ENCODE measurements at places on chromosomes 16 and 17.

- no peak for DNase-seq
These were observed 1.5 kb downstream of the CNP start for GRCh38 chr17:41967921-41968578.

DNA sequence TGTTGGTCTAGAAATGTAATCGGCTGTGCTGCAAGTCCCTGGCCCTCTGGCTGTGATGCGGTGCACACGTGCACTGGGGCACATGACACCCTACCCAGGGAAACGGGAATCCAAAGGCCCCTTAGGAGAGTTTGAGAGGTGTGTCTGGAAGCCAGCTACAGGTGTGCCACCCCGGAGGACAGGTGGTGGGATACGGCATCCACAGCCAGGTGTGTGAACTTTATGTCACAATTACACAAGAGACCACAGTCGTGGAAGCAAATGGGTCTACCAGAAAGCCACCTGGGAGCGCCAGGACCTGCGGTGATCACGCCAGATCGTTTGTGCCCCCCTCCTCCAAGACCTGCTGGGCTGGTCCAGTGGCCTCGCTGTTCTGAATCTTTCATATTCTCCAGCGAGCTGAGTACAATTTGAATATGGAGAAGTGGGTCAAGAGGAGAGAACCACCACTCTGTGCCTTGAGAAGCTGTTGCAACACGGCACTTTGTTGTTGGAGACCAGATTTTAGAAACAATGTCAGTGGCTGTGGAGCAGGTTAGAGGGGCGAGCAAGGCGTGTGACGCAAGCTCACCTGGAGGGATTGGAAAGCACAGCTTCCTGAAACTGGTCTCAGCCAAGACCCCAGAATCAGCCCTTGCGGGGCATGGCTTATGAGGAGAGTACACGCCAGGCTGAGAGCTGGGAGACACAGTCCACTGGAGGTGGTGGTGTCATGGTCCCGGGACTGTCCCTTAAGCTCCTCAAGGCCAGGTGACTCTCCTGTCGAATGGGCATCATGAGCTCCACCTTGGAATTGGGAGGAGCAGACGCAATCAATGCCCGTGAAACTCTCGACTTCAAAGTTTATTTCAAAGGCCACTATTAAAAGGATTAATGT is 37.4 kb downstream of the COX4I1 start:
- DNase-seq, result no peak

GRCh38 chr16:75676909-75677308 is at the start of gene CPHXL2:
TSS of gene CPHXL2 (minus strand) at chr16:75677009. CDS start at chr16:75676999, 10 bp downstream.
- no peak for DNase-seq

DNA sequence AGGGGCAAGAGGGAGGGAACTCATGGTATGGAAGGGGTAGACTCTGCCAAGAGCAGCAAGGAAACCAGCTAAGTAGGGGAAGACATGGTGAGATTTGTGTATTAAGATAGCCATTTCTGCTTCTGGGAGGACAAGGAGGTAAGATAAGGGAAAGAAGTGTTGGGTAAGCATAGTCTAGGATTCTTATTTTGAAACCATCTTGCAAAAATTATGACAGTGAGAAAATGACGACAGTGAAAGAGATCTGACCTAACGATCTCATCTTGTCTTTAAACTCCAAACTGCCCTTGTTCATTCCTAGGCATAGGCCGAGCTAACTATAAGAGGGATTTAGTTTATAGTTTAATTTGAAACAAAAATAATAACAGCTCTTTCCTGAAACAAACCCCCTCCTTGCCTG is 5.6 kb upstream of the RBL2 start:
- no peak for DNase-seq
